Panc1 (cell line): ENCODE measurements at places on chromosomes 3 and 15.

DNA sequence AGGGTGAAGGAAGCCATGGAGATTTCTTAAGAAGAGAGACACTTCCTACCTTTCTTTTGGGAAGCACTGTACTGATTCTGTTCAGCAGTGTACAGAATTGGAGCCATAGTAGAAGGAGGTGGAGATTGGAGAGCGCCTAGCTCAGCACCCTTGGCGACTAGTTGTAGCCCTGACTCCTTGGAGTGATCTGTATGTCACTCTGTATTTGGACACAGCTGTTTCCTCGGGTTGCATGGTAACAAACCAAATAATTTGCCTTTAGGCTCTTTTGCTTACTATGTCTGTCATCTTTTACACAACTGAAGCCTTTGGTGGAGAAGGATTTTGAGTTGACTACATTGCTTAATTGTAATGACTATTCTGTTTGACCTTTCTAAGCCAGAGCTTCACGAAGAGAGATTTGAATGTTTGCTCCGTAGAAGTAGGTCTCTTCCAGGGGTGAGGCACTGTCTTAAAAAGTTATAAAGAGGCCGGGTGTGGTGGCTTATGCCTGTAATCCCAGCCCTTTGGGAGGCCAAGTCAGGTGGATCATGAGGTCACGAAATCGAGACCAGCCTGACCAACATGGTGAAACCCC lies 77.1 kb downstream of the AKAP13 start:
- DNase-seq, result no peak

DNA sequence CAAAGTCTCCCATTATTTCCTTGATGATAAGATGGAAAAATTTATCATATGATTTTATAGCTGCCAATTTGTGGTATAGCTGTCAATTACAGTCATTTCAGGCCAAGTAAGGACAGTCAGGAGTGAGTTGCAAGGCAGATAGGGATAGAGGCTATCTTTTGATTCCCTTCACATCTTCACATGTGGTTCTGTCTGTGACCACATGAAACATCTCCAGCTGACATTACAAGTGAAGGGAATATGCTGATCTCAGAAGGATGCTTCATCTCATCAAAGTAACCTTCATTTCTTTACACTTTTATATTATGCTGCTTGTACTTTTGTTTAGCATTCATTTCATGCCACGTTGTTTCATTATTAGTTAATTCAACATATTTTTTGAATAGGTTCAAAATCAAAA lies 136.9 kb upstream of the CFAP20DC start:
- no peak for DNase-seq

- peak; percentile 54 for DNase-seq
These were observed 432 bp upstream of the LPP start for GRCh38 chr3:188153437-188154013.

- DNase-seq, result no peak
These were observed 381.1 kb downstream of the CTNNB1 start for GRCh38 chr3:41580274-41580959.

- DNase-seq, result no peak
These were observed 20.6 kb downstream of the GPR15 start for GRCh38 chr3:98552232-98553020.

DNA sequence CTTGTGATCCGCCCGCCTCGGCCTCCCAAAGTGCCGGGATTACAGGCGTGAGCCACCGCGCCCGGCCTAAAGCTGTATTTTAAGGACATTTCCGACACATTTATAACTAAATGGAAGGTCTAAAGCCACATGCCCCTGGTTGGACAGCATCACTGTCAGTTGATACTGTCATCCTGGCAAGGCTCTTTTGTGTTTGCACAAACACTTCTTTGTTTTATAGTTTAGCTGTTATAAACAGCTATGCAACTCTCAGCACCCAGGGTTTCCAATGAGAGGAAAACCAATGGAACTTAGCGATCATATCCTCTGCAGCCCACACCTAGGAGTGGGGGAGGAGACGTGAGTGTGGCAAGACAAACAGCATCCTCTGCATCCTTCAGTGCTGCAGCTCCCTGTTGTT lies 19.7 kb downstream of the NIPA1 start:
- no peak for DNase-seq

GRCh38 chr3:129003578-129004112 lies 2.5 kb downstream of the EFCC1 start:
- no peak for DNase-seq

DNA sequence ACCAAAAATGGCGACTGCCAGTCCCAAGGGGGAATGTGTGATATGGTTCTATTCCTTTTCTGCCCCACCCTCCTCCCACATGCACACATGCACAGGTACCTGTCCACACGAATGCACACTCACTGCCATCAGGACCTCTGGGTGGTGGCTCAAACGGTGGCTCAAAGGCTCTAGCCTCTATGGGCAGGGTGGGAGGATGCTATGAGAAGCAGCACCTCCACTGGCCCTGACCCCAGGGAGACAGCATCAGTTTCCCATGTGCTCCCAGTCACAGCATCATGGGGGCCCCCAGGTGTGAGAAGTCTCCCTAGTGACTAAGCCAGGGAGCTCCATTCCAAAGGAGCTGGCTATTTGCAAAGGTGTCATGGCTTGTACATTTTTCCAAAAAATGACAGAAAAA lies 15.9 kb downstream of the SEMA3G start:
- DNase-seq, result no peak

- DNase-seq, result peak; percentile 67
These were observed 24.4 kb upstream of the COPG1 start for GRCh38 chr3:129224984-129225393.

GRCh38 chr3:195078891-195079440 lies 192.0 kb downstream of the XXYLT1 start:
- no peak for DNase-seq

GRCh38 chr3:12706504-12707253 lies 42.8 kb upstream of the RAF1 start:
- DNase-seq, result peak; percentile 67

DNA sequence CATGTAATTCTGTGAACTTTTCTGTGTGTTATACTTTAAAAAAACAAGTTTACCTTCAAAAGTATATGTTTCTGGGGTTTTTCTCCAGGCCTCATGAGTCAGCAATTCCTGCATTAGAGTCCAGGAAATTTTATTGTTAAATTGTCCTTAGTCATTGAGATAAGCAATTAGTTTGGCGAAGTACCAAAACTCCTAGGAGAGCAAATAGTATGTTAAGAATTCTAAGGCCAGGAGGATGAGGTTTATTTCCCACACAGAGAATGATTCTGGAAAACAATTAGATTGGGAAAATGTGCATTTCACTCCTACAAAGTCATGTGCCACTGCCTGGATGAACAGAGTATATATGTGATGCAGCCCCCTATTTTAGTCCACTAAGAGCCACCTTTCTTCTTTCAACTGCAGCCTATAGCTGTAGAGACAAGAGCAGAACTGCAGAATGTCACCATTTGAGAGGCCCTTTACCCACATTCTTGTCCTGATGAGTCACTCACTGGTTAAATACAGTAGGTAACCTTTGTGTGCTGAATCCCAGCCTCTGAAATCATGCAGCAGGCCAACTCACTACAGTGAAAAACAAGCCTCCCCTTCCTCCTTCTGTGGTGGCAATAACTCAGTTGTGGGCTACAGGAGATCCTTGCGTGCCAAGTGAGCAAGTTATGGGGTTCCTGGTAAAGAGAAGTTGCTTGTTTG lies 452.8 kb upstream of the THBS1 start:
- DNase-seq, result peak; percentile 89

DNA sequence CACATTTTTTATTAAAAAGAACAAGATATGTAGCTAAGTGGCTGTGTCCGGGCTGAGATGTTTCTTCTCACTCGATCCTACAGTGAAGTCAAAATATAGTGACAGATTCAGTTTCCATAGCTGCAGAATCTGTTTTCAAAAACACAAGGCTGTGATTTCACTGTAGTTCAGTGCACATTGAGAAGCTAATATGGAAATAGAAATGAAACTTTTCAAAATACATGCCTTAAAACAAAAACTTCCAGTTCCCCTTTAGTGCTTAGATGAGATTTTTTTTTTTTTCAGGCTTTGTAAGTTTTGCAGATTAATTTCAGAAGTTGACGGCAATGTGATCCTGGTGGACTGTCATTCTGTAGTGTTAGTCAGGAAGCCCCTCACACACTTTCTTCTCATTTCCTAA lies 23.8 kb upstream of the TRAK1 start:
- no peak for DNase-seq

DNA sequence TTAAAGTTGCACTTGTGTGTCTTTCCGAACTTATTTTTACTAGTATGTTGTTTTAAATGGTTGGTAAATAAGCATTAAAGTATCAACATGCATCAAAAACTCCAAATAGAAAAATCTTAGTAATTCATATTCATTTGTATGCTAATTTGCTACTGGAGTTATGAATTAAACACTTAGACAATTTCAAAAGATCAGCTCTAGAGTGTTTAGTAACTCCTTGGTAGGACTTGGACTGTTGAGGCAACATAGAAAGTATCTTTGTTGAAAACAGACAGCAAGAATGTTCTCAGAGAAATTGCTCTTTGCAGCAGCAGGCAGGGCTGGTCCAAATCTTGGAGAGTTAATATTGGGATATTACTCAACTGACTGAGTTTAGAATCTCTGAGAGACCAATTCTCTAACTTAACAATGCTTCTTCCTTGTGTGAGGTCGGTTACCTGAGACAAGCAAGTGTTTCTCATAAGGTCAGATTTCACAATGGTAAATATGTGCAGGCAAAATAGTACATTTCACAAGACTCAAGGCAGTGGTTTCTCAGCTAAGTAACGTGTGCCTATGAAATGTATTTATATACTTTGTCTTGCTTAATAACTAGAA lies 147.8 kb upstream of the IL12A start:
- no peak for DNase-seq

DNA sequence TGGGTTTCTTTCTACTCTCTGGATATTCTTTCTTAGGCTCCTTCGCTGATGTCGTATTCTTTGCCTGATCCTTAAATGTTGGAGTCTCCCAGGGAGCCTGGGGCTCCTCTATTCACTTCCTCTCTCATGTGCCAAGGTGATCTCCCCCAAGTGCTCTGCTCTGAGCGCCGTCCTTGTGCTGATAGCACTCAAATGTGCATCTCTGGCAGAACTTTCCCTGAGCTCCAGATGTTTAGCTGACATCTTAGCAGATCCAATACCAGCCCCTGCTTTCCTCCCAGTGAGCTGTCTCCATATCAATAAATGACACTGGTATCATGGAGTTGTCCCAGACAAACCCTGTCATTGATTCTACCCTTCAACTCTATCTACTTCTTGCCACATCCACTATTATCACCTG lies 62.4 kb downstream of the NTRK3 start:
- DNase-seq, result no peak

DNA sequence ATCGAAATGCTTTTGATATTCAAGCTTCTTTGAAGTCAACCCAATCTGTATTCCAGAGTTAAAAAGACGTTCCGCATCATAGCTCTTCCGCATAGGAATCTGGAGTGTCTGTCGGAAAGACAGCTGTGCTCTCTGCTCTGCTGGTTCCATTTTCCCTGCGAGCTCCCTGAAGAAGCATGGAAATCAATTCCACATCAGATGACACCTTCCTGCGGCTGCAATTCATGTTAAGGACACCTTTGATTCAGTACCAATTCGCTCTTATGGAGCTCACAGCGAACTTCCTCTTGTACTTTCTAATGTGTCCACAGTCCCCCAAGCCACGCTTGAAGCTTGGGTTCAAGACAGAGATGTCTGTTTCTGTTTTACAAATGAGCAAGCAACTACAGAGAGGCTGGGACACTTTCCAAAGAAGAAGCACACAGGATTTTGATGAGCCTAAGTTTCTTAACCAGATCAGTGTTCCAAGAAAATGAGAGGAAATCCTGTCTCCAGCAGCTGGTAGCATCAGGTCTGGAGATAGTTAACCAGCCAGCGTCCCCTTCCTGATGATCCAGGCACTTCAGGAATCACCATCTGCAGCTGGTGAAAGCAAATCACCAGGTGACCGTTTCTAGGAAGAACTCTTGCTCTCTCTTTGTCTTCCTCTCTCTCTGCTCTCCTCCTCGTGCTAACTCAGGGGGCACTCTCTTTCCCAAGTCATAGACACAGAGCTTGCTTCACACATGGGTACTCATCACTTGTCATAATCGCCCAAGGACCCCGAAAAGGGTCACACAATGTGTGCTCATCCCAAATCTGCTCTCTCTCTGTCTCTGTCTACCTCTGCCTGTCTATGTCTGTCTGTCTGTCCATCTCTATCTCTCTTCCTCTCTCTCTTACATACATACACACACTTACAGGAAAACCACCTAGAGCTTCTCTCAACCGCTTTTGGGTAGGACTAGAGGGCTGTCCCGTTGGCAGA lies 281.8 kb downstream of the FAM43A start:
- DNase-seq, result no peak

- no peak for DNase-seq
These were observed 9.3 kb downstream of the COLQ start for GRCh38 chr3:15512166-15512565.
